Glutamatergic neuron (in vitro differentiated cells): ENCODE measurements at places on chromosomes 3 and 15. TPM values are rescaled to one million over a fixed set of nuclear protein-coding genes. Genes with fewer than 3 reads are reported as not detected.

DNA sequence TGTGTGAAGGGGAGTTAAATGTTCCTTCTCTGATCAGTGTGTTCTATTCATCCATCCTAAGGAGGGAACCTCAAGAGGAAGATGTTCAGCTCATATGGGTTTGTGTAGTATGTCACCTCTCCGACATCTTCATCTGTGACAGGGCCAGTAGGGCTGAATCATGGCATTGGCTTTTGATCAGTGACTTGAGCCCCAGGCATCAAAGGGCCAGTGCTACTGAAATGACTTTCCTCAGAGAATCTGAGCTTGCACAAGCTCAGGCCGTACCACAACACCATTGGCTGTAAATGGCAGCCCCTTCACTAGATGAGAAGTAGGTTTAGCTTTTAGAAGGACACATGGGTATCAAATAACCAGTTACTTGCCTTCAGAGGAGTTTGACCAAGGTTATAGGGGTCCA is 183.2 kb upstream of the NR2E3 start:
- no peak overlapping the region for H3K4me3 ChIP-seq
- H3K27ac ChIP-seq: no peak overlapping the region
- H3K27me3 ChIP-seq: peaks cover 3% of the 10 kb centered on the region
- no peaks in the 10 kb centered on the region for H3K36me3 ChIP-seq
- H3K4me1 ChIP-seq: peaks cover 2% of the 10 kb centered on the region
- DNase-seq: no peak

ITIH1 gene
- total RNA-seq: not detected

GOLGA8Q gene
- not detected for total RNA-seq

FSTL1 gene
- total RNA-seq: 206 TPM

DNA sequence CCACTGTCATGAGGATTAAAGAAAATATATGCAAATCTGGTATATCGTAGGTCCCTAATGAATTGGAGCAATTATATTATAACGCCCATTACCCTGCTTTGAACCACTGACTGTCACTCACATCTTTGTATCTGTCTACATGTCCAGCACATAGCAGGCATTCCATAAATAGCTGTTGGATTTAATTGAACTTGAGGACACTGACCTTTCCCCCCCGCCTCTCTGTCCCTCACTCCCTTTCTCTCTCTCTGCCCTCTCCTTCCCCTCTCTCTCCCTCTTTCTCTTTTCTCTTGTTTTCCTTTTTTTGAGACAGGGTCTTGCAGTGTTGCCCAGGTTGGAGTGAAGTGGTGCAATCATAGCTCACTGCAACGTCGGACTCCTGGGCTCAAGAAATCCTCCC is 233.0 kb downstream of the CD47 start:
- no peaks in the 10 kb centered on the region for H3K27me3 ChIP-seq
- H3K4me3 ChIP-seq: no peak overlapping the region
- H3K4me1 ChIP-seq: no peaks in the 10 kb centered on the region
- H3K27ac ChIP-seq: no peak overlapping the region
- no peaks in the 10 kb centered on the region for H3K36me3 ChIP-seq

DNA sequence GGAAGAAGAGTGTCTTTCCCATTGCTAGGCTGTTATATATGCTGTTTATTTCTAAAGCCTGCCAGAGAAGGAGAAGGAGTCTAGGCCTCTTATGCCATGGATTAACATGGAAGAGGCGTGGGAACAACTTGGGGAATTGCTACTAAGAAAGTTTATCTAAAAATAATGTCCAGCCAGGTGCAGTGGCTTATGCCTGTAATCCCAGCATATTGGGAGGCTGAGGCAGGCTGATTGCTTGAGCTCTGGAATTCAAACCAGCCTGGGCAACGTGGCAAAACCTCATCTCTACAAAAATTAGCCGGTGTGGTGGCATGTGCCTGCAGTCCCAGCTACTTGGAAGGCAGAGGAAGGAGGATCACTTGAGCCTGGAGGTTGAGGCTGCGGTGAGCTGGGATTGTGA is 51.7 kb upstream of the ARPP19 start:
- DNase-seq: no peak
- no peak overlapping the region for H3K4me3 ChIP-seq
- H3K4me1 ChIP-seq: peaks cover 10% of the 10 kb centered on the region
- H3K27ac ChIP-seq: no peak overlapping the region
- no peaks in the 10 kb centered on the region for H3K27me3 ChIP-seq
- no peaks in the 10 kb centered on the region for H3K36me3 ChIP-seq

DNA sequence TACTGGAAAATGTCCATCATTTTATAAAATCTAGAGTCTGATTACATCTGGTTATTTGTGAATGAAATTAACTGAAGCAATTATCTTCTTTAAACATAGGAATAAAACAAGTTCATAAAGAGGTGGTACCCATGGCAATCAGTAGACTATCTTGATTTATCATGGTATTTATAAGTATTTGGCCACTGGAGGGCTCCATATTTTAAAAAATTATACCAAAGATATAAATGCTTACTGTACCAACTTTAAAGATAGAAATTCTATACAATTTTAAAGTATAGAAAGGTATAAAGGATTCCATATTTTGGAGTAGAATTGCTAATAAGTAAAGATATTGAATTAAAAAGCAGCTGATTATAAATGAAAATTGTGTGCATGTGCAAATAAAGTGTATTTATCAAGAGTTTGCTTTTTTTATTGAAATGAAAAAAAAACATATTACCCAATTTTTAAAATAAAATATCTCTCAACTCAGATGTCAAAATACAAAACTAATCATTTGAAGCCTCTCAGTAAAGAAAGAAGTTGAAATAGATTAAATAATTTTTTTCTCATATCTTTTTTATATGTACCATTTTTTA is 105.3 kb downstream of the BBX start:
- no peaks in the 10 kb centered on the region for H3K27me3 ChIP-seq
- H3K4me3 ChIP-seq: no peak overlapping the region
- no peaks in the 10 kb centered on the region for H3K36me3 ChIP-seq
- peaks cover 18% of the 10 kb centered on the region for H3K4me1 ChIP-seq
- no peak for DNase-seq
- no peak overlapping the region for H3K27ac ChIP-seq

GRCh38 chr3:5690904-5691532 is 503.5 kb downstream of the EDEM1 start:
- H3K4me3 ChIP-seq: no peak overlapping the region
- DNase-seq: no peak
- H3K27me3 ChIP-seq: peaks cover 2% of the 10 kb centered on the region
- peaks cover 17% of the 10 kb centered on the region for H3K36me3 ChIP-seq
- H3K27ac ChIP-seq: no peak overlapping the region
- H3K4me1 ChIP-seq: no peaks in the 10 kb centered on the region

LRTM1 gene
- not detected for total RNA-seq

- no peaks in the 10 kb centered on the region for H3K27me3 ChIP-seq
- no peak for DNase-seq
- no peak overlapping the region for H3K27ac ChIP-seq
Observed at GRCh38 chr3:120218981-120219380, 66.0 kb downstream of the GPR156 start.

DNA sequence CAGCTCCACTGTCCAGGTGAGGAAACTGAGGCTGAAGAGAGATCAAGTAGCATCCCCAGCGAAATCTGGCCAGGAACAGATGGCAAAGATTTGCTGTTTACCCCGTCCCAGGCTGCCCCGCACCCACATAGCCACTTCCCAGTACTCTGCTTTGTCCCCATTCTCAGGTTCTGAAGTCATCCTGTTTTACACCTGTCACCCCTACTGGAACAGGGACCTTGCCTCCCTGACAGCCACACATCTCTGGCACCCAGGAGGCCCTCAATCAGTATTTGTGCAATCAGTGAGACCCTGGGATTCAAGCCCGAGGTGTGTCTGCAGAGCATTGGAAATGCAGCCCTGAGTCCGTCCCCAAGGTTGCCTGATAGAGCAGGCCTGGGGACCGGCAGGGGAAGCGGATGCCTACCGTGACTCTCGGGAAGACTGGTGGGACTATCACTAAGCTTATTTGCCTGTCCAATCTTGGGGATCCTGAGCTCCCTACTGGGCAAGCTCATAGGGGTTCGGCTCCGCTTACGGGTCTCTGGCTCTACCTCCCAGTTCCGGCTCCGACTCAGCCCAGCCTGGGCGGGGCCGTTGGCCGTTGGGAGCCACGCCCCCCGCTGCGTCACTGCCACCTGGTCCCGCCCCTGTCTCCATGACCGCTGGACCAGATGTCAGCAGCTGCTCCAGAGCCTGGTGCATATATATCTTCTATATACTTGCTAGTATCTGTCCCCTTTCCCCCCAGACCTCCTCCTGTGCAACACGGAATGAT is 17.5 kb upstream of the FANCD2 start:
- H3K36me3 ChIP-seq: no peaks in the 10 kb centered on the region
- H3K4me1 ChIP-seq: peaks cover 11% of the 10 kb centered on the region
- DNase-seq: peak; percentile 87
- H3K27me3 ChIP-seq: peaks cover 7% of the 10 kb centered on the region
- peak overlapping the region; percentile 78 for H3K4me3 ChIP-seq

- no peak overlapping the region for H3K4me3 ChIP-seq
- no peaks in the 10 kb centered on the region for H3K36me3 ChIP-seq
- H3K27ac ChIP-seq: no peak overlapping the region
- no peaks in the 10 kb centered on the region for H3K27me3 ChIP-seq
Observed at GRCh38 chr3:116288485-116288884, 156.8 kb downstream of the LSAMP start.

JMJD7 gene
- total RNA-seq: 26.6 TPM

DNA sequence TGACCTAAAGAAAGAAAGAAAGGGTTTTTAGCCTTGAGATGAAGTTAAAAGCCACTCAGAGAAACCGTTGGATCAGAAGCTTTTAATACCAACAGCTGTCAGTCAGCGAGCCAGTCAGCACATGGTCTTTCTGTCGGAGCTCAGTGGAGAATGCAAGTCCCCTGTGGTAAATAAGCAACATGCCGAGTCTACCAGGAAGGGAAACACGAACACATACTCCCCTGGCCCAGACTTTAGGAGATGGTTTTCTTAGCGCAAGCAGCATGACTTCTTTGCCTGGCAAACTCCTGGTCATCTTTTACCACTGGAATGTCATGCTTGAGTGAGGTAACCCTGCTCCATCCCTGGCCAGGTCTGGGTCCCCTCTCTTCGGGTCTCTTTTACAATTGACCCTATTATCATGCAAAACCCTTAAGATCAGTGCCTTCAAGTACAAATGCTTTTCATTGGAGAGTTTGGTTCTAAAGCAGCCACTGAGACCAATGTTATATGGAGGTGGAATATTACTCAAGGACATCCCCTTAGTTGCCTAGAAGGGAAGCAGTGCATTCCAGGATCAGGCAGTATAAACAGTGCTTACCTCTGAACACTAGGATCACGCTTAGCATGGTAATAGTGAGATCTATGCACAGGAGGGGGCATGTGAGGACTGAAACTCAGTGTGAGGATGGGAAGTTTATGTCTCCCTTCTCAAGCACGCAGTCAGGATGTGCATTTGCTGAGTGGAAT is 28.2 kb downstream of the SLCO3A1 start:
- no peak for DNase-seq

DNA sequence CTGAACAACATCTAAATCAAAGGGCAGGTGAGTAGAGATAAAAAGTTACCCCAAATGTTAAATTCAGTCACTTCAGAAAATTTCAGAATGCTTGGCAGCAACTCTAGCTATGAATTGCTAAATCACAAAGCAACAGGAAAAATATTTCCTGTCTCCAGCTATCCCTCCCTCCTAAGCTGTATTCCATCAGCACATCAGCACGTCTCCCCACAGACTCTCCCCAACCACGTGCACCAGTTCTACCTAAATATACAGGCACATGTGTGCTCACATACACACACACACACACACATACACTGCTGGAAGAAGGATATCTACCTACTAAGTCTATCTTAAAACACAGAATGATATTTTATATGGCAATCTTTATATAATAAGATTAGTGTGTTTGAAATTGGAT is 177.1 kb upstream of the ARHGEF26 start:
- no peaks in the 10 kb centered on the region for H3K36me3 ChIP-seq
- H3K27ac ChIP-seq: no peak overlapping the region
- H3K4me1 ChIP-seq: no peaks in the 10 kb centered on the region
- no peak for DNase-seq
- no peaks in the 10 kb centered on the region for H3K27me3 ChIP-seq
- no peak overlapping the region for H3K4me3 ChIP-seq

SCAANT1 gene
- total RNA-seq: not detected

CASR gene
- not detected for total RNA-seq

DNA sequence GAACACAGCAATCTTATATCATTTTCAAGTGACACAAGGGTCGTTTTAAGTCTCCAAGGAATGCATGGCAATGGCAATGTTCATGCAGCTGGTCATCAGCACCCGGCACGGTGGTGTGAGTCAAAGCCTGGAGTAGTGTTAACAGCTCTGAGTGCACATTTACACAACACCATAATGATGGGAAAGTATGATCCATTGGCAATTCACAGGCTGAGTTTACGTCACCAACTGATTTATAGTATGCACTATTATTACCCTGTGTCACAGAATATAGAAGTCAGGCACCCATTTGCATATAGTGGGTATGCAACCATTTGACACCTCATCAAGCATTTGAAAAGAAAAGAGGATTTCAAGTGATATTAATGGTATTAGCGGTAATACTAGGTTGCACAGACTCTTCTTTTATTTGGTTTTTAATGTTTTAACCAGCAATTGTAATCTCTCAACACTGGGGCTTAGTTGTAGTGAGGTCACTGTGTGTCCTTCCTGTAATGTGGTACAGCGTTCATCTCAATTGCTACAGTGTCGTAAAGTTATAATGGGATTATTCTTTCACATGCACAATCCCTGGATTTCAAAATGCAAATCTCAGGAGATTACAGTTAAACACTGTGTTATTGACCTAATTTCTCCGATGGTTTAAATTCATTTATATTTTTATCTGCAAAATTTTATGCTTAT is 113.8 kb downstream of the C3orf38 start:
- peaks cover 7% of the 10 kb centered on the region for H3K4me1 ChIP-seq
- H3K36me3 ChIP-seq: no peaks in the 10 kb centered on the region
- no peak overlapping the region for H3K4me3 ChIP-seq
- no peaks in the 10 kb centered on the region for H3K27me3 ChIP-seq
- no peak overlapping the region for H3K27ac ChIP-seq

GNAT1 gene
- total RNA-seq: not detected

RNU5B-1 gene
- total RNA-seq: not detected

DNA sequence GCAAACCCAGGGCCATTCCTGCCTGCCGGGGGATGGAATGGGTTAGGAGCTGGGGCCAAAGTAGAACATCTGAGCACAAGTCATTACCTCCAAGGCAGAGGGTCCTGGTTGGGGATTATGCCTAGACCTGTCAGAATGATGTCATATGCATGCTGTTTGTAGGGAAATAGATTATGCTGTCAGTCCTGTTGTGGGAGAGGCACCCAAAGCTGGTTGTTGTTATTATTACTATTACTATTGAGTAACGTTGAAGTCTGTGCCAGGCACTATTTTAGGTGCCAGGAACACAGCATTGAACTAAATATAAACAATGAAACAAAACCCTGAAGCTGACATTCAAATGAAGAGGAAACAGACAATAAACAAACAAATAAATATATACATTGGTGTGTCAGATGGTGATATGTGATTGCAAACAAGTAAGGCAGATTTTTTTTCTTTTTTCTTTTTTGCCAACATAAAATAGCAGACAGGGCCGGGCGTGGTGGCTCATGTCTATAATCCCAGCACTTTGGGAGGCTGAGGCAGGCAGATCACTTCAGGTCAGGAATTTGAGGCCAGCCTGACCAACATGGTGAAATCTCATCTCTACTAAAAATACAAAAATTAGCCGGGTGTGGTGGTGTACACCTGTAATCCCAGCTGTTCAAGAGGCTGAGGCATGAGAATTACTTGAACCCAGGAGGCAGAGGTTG is 2.0 kb downstream of the P4HTM start:
- H3K4me3 ChIP-seq: no peak overlapping the region
- H3K36me3 ChIP-seq: no peaks in the 10 kb centered on the region
- DNase-seq: no peak
- no peak overlapping the region for H3K27ac ChIP-seq
- peaks cover 8% of the 10 kb centered on the region for H3K4me1 ChIP-seq
